ENCODE measurements at places on chromosomes 1 and 21.

DNA sequence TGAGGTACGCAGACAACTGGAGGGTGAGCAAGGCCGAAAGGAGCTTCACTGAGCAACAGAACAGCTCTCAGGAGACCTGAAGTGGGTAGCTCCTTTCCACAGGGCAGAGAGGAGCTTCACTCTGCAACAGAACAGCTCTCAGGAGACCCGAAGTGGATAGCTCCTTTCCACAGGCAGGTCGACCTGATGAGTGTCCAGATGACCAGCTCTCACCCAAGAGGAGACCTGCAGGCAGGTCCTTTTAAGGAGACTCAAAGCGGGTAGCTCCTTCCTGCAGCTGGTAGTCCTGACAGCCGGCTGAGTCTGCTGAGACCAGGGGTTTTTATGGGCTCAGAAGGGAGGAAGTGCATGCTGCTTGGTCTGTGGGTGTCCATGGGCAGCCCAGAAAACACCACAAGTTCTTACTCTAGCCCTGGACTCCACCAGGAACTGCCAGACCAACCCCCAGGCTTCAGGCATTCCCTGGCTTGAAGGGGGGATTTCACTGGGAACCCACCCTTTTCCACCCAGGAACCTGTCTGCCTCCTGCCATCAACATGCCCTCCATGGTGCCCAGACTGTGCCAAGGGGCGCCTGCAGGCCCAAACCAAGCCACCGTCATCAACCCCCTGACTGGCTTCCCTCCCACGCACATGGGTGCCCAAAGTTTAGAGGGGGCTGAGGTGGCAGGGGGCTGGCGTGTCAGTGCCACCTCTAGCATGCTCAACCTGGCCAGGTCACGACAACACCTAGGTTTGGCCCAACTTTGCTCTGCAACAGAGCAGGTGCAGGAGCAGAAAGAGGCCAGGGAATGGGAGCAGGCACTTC lies 43.6 kb downstream of the ZBTB8OS start:
- DNase-seq = no peak

DNA sequence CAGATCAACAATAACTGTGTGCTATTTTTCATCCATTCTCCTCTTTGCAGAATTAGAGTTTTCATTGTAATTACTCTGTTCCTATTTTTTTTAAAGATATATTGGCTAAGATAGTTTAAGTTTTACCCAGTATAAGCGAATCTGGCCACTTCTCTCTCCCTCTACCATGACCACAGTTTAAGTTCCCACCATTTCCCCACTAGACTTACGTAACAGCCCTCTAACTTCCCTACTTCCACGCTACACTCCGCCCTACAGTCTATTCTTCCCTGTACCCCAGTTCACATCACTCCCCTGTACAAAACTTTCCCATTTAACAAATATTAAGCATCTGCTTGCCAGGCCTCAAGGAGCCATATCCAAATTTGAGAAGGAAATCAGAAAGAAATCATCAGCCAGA lies 16.5 kb downstream of the CTSK start:
- no peak for DNase-seq

GRCh38 chr1:58013237-58013636 lies 533.3 kb downstream of the OMA1 start:
- DNase-seq = no peak

- DNase-seq = no peak
Measured at GRCh38 chr21:43762303-43763128, 13.6 kb downstream of the CSTB start.

All from cerebellar nuclear complex (tissue), 1 donor.